ENCODE measurements at places on chromosomes 3 and 15. TPM values are rescaled to one million over a fixed set of nuclear protein-coding genes. Genes with fewer than 3 reads are reported as not detected.

Gene PLAAT1
- total RNA-seq: 4.4 TPM

Gene TM4SF4
- total RNA-seq: not detected

DNA sequence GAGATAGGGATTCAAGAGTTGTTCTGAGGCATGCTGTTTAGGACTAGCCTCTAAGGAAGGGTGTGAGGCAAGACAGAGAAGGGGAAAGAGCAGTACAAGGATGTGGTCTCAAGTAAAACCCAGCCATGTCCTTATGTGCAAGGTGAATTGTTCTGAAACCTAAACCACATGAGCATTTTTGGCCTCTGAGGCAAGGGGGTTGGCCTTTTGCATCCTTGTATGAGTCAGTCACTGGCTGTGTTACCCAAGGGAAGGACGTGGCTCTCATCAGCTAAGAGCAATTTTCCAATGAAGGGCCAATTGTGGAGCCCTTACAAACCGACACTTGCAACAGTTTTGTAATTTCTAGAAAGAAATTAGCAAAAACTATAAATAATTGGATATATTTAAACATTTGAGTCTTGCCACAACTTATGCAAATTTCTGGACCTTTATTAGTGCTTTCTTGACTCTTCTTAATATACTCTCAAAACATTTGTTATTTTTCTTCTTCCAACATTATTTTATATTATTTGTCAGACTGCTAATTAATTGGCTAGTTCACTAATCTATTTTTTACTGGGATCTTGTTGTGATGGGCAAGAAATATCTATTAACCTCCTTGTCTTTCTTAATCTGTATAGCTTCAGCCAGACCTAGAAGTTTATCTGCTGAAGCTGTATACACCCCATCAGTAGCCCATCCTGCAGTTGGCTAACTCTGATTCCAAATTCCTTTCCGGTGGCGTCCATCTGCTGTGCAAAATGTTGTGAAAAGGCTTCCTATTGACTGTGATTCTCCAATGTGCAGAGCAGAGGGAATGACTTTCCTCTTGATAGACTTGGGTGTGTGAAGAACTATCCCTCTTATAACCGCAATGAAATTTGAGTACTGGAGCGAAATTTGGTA is 97.7 kb upstream of the P2RY1 start:
- no peaks in the 10 kb centered on the region for H3K27me3 ChIP-seq
- peaks cover under 1% of the 10 kb centered on the region for H3K4me1 ChIP-seq

DNA sequence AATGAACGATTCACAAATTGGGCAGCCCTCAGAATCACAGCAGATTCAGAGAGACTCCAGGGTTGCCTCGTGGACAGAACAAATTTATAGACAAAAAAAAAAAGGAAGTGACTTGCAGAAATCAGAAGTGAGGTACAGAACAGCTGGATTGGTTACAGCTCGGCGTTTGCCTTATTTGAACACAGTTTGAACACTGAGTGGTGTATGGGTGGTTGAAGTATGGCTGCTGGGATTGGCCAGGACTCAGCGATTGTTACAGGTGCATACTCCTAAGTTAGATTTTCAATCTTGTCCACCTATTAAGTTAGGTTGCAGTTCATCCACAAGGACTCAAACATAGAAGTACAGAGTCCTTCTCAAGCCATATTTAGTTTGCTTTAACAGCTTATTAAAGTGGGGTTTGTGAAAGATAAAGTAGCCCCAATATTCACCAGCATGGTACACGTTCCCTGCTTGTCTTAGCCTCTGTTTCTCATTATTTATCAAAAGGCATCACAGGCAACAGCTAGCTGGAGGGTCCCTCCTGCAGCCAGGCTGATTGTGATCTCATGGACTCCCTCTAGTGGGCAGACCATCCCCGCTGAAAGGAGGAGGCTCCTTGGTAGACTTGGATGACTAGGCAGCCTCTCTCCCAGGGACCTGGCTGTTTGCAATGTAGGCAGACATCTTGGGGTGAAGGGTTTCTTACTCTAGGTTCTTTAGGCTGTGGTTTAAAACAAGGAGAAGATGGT is 17.6 kb upstream of the ALDH1L1 start:
- no peaks in the 10 kb centered on the region for H3K27me3 ChIP-seq
- no peak overlapping the region for H3K27ac ChIP-seq

- H3K27ac ChIP-seq: no peak overlapping the region
- no peaks in the 10 kb centered on the region for H3K27me3 ChIP-seq
- H3K4me1 ChIP-seq: no peaks in the 10 kb centered on the region
Measured at GRCh38 chr15:78797951-78798350, 13.3 kb downstream of the ADAMTS7 start.

Gene BMF
- total RNA-seq: 53.3 TPM

DNA sequence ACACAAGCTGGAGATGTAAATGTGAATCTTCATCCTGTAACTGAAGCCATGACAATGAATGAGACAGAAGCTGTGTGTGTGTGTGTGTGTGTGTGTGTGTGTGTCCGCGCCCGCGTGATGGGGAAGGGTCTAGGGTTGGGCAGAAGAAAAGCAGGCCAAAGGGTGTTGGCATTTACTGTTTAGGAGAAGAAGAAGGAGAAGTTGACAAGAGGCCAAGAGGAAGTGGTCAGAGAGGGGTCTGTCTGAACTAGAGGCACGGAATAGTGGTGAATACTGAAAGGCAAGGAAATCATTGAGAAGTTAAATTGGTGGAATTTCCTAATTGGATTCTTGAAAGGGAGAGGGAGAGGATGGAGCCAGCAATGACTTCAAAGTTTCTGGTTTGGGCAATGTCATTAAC is 5.6 kb upstream of the NCEH1 start:
- H3K36me3 ChIP-seq: no peaks in the 10 kb centered on the region
- peaks cover 5% of the 10 kb centered on the region for H3K4me1 ChIP-seq
- no peak overlapping the region for H3K4me3 ChIP-seq
- H3K27ac ChIP-seq: no peak overlapping the region
- no peak for DNase-seq

Gene CYFIP1
- 139 TPM for total RNA-seq

Gene ATP10A
- total RNA-seq: not detected

- H3K27ac ChIP-seq: peak overlapping the region; percentile 48
- H3K36me3 ChIP-seq: no peaks in the 10 kb centered on the region
- H3K4me3 ChIP-seq: no peak overlapping the region
- DNase-seq: no peak
- H3K4me1 ChIP-seq: peaks cover 5% of the 10 kb centered on the region
- H3K27me3 ChIP-seq: no peaks in the 10 kb centered on the region
Measured at GRCh38 chr3:66597308-66597863, 96.6 kb upstream of the LRIG1 start.

DNA sequence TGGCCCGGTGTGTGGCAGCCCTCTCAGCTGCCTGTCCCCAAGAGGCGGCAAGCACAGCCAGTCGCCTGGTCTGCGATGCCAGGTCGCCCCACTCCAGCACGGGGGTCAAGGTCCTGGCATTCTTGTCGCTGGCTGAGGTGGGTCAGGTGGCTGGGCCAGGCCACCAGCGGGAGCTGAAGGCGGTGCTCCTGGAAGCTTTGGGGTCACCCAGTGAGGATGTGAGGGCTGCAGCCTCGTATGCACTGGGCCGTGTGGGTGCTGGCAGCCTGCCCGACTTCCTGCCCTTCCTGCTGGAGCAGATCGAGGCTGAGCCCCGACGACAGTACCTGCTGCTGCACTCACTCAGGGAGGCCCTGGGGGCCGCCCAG is 20.8 kb downstream of the CAND2 start:
- H3K4me1 ChIP-seq: no peaks in the 10 kb centered on the region
- no peak overlapping the region for H3K27ac ChIP-seq
- H3K36me3 ChIP-seq: no peaks in the 10 kb centered on the region
- no peaks in the 10 kb centered on the region for H3K27me3 ChIP-seq
- no peak for DNase-seq
- H3K4me3 ChIP-seq: no peak overlapping the region

DNA sequence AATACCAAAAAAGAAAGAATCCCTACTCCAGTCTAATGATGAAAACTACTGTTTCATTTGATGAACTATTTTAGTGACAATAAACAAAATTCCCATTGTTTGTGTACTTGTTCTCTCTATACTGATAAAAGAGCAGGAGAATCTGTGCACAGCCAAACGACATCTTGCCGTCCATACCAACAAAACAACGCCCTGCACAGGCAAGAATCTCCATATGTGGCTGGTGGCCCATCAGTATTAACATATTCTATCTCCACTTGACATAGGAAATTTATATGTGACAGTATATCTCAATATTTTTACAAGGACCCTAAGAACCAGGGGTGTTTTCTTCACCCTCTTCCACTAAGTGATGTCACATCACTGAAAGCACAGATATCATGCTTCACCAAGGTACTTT is 279.5 kb downstream of the ULK4 start:
- no peaks in the 10 kb centered on the region for H3K4me1 ChIP-seq
- H3K4me3 ChIP-seq: no peak overlapping the region
- no peak overlapping the region for H3K27ac ChIP-seq
- no peaks in the 10 kb centered on the region for H3K36me3 ChIP-seq
- no peak for DNase-seq

- H3K27me3 ChIP-seq: no peaks in the 10 kb centered on the region
- peaks cover 18% of the 10 kb centered on the region for H3K4me1 ChIP-seq
- no peak overlapping the region for H3K27ac ChIP-seq
- peak overlapping the region; percentile 31 for H3K4me3 ChIP-seq
Measured at GRCh38 chr15:33200903-33201302, 6.4 kb upstream of the FMN1 start.

Gene GOLGA6L10
- 10.4 TPM for total RNA-seq

DNA sequence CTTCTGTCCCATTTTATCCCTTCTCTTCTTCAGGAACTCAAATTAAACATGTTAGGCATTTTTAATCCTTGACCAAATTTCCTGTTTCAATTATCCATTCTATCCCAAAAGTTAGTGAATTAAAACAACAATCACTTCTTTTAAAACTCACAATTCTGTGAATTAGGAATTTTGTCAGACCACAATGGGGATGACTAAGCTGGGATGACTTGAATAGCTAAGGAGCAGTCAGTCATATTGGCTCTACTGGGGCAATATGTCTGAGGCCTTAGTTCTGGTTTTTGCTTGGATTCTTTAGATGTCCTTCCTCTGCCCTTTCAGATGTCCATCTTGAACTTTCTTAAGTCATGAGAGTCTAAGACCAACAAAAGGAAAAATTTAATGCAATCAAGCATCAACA is 178.2 kb upstream of the TGFBR2 start:
- no peak overlapping the region for H3K4me3 ChIP-seq
- H3K27me3 ChIP-seq: no peaks in the 10 kb centered on the region
- H3K36me3 ChIP-seq: no peaks in the 10 kb centered on the region
- H3K27ac ChIP-seq: no peak overlapping the region
- H3K4me1 ChIP-seq: no peaks in the 10 kb centered on the region

GRCh38 chr3:56130036-56130435 is 338.2 kb downstream of the ERC2 start:
- no peak overlapping the region for H3K27ac ChIP-seq
- no peak overlapping the region for H3K4me3 ChIP-seq
- H3K4me1 ChIP-seq: peaks cover 3% of the 10 kb centered on the region
- no peak for DNase-seq

Gene IMPDH2
- total RNA-seq: 192 TPM

DNA sequence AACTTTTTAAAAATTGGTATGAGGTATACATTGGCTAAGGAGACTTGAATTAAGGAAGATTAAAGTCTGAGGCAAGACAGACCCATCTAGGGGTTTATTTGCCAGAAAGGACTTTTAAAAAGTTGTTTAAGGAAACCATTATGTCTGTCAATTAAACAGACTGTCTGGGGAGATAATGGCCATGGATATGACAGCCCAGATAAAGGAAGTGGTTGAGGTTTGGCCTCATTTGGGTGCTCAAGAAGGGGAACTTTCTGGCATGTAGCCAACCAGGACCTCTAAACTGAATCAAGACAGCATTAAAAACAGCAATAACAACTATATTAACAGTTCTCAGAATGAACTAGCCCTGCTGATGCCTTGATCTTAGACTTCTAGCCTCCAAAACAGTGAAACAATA is 9.9 kb upstream of the CD200R1L start:
- H3K4me1 ChIP-seq: no peaks in the 10 kb centered on the region
- H3K36me3 ChIP-seq: no peaks in the 10 kb centered on the region
- no peaks in the 10 kb centered on the region for H3K27me3 ChIP-seq
- no peak overlapping the region for H3K4me3 ChIP-seq
- no peak for DNase-seq

DNA sequence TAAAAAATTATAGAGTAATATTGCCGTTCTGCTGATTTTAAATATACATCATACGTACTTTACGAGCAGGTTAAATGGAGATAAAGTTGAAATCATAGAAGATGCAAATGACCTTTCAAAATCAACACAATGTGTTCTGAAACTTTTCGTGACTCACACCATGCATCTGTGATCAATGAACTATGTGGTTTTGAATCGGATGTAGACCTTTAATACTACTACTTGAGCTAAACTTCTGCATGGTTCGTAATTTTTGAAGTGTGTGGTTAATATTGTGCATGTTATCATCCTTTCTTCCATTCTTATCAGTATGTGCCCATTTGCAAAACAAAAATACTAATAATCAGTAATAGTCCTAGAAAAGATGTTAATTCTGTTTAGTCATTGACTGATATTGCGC is 58.9 kb downstream of the GASK1A start:
- H3K27me3 ChIP-seq: no peaks in the 10 kb centered on the region
- no peaks in the 10 kb centered on the region for H3K4me1 ChIP-seq
- DNase-seq: no peak

DNA sequence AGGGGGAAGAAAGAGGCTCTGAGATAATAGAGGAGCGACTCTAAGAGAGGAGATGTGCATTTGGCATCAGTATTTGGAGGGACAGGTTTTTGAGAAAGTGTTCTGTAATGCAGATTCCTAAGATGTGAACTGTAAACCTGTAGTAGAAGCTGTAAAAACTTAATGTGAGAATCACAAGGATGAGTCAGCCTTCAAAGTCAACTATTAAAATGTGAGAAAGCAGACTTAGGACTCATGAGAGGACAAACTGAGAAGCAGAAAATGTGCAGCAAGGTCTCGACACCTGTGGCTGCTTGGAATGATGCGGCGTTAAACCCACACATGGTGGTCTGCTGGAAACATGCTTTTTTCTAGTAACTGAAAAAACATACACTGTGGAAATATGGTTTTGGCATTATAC is 36.0 kb downstream of the USP13 start:
- H3K36me3 ChIP-seq: peaks cover 11% of the 10 kb centered on the region
- peak; percentile 3 for DNase-seq
- no peaks in the 10 kb centered on the region for H3K4me1 ChIP-seq
- no peak overlapping the region for H3K4me3 ChIP-seq
- H3K27me3 ChIP-seq: no peaks in the 10 kb centered on the region
- H3K27ac ChIP-seq: no peak overlapping the region

Gene LIPC
- not detected for total RNA-seq

GRCh38 chr15:83292317-83292716 is 7.9 kb upstream of the BNC1 start:
- no peak overlapping the region for H3K27ac ChIP-seq
- H3K4me3 ChIP-seq: no peak overlapping the region
- H3K36me3 ChIP-seq: no peaks in the 10 kb centered on the region
- no peak for DNase-seq

DNA sequence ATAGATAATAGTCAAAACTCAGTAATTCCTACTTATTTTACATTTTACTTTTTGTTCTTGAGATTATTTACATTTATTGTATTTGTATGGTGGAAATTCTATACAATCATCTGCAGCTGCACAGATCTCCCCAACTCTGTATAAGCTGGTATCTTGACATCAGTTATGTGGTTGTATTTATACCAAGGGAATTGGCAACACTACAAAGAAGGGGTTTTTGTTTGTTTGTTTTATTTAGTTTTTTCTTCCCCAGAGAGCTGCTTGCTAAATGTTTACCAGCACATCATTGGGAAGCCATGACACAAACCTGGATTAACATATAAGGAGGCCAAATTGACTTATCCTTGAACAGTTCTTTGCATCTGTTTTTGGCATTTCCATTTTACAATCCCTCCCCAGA is 389.2 kb upstream of the KCNMB2 start:
- H3K4me3 ChIP-seq: no peak overlapping the region
- no peak overlapping the region for H3K27ac ChIP-seq
- no peaks in the 10 kb centered on the region for H3K4me1 ChIP-seq

Gene SLC24A5
- total RNA-seq: not detected

All from endodermal cell (in vitro differentiated cells).